ENCODE measurements at places on chromosomes 2 and 18.

GRCh38 chr18:77144046-77144445 is 11.5 kb upstream of the MBP start:
- H3K36me3 ChIP-seq: no peaks in the 10 kb centered on the region
- no peak overlapping the region for H3K4me3 ChIP-seq
- H3K4me1 ChIP-seq: no peaks in the 10 kb centered on the region
- no peaks in the 10 kb centered on the region for H3K27me3 ChIP-seq
- no peak overlapping the region for H3K27ac ChIP-seq

GRCh38 chr2:109373791-109374547 is 239.8 kb downstream of the SEPTIN10 start:
- DNase-seq: no peak
- peaks cover 31% of the 10 kb centered on the region for H3K36me3 ChIP-seq
- H3K27ac ChIP-seq: no peak overlapping the region
- H3K27me3 ChIP-seq: no peaks in the 10 kb centered on the region
- H3K4me1 ChIP-seq: peaks cover 10% of the 10 kb centered on the region
- H3K4me3 ChIP-seq: no peak overlapping the region

- H3K36me3 ChIP-seq: no peaks in the 10 kb centered on the region
- H3K27me3 ChIP-seq: no peaks in the 10 kb centered on the region
- no peak overlapping the region for H3K4me3 ChIP-seq
These were observed 487.4 kb downstream of the ADCYAP1 start for GRCh38 chr18:1392046-1392445.

DNA sequence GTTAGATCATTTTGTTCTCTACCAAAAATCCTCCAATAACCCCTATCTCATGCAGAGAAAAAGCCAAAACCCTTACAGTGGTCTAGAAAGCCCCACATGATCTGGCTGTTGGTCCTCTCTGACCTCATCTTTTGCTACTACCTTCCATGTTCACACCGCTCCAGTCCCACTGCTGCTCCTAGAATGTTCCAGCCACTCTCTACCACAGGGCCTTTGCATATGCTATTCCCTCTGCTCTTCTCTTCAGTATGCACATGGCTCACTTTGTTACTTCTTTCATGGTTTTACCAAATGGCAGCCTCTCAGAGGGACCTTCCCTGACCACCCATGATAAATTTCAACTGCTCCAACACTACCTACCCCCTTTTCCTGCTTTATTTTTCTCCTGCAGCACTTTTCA is 193.5 kb upstream of the CCDC150 start:
- no peak for DNase-seq
- H3K27me3 ChIP-seq: no peaks in the 10 kb centered on the region
- H3K4me1 ChIP-seq: no peaks in the 10 kb centered on the region

DNA sequence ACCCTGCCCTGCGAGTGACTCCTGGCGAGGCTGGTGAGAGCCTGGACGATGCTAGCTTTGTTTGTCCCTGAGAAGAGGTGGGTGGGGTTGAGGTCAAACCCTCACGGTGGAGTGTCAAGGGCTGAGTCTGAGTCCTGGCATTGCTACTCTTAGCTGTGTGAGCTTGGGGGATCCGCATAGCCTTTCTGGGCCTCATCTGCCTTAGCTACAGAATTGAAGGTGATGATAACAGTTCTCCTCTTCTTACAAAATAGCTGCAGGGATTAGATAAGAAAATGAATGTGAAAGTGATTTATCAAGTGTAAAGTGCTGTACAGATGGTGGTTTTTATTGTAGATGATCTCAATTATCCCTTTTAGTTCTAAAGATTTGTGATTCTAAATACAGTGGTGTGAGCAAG is 144.6 kb downstream of the LPIN1 start:
- H3K27ac ChIP-seq: no peak overlapping the region
- H3K36me3 ChIP-seq: no peaks in the 10 kb centered on the region
- no peak overlapping the region for H3K4me3 ChIP-seq
- H3K4me1 ChIP-seq: no peaks in the 10 kb centered on the region

- H3K36me3 ChIP-seq: no peaks in the 10 kb centered on the region
- no peak for DNase-seq
- H3K4me1 ChIP-seq: peaks cover 2% of the 10 kb centered on the region
- H3K27me3 ChIP-seq: peaks cover 15% of the 10 kb centered on the region
- H3K4me3 ChIP-seq: no peak overlapping the region
These were observed 107.7 kb downstream of the ACKR3 start for GRCh38 chr2:236677368-236677767.

GRCh38 chr18:11963991-11964484 is 17.3 kb upstream of the IMPA2 start:
- H3K4me3 ChIP-seq: no peak overlapping the region
- peak; percentile 79 for DNase-seq
- H3K4me1 ChIP-seq: peaks cover 11% of the 10 kb centered on the region
- peak overlapping the region; percentile 99 for H3K27ac ChIP-seq

DNA sequence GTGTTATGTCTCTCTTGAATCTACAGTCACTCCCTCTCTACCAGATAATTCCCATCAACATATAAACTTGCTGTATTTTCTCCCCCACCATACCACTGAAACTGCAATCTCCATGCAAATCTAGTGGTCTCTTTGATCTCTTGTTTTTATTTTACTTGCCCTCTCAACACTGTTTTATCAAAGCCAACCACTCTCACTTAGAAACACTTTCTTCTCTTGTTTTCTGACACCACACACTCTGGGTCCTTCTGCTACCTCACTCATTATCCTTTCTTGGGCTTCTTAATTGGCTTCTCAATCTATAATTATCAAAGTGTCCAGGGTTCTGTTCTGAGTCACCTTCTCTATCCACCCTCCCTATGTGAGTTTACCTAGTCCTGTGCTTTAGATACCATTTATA is 2.0 kb upstream of the MCFD2 start:
- H3K27ac ChIP-seq: no peak overlapping the region
- H3K27me3 ChIP-seq: no peaks in the 10 kb centered on the region
- H3K4me3 ChIP-seq: no peak overlapping the region
- peaks cover 9% of the 10 kb centered on the region for H3K4me1 ChIP-seq

GRCh38 chr2:85436836-85437487 is 18.4 kb downstream of the SH2D6 start:
- no peaks in the 10 kb centered on the region for H3K36me3 ChIP-seq
- no peak overlapping the region for H3K4me3 ChIP-seq
- peaks cover 29% of the 10 kb centered on the region for H3K4me1 ChIP-seq
- peak overlapping the region; percentile 77 for H3K27ac ChIP-seq
- no peak for DNase-seq

- H3K27ac ChIP-seq: no peak overlapping the region
- no peaks in the 10 kb centered on the region for H3K36me3 ChIP-seq
- H3K27me3 ChIP-seq: no peaks in the 10 kb centered on the region
- H3K4me1 ChIP-seq: peaks cover 7% of the 10 kb centered on the region
These were observed 64.2 kb downstream of the VRK2 start for GRCh38 chr2:58110765-58111164.

DNA sequence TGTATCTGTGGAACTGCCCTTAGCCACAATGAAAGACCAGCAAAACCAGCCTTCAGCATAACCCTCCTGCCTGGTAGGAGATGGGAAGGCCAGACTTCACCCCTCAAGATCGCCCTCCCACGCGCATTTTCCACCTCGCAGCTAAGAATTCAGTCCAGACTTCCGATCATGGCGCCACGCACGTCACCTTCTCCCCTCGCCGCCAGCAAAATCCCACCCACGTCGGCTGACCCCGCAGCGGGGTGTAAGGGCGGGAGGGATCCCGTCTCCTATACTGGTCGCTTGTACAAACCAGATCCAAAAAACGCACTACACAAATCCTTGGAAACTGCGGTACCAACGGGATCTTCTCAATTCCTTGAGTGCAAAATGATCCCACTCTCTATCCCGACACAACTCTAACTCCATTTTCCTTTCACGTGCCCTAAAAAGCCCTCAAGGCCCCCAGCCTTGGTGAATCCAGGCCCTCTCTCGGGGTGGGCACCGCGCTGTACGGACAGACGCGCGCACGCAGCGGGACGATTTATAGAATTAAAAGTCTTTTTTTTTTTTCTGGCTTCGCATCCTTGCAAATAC is 1.0 kb upstream of the BMPR2 start:
- H3K4me3 ChIP-seq: peak overlapping the region; percentile 63
- no peaks in the 10 kb centered on the region for H3K36me3 ChIP-seq
- DNase-seq: peak; percentile 78
- peak overlapping the region; percentile 95 for H3K27ac ChIP-seq

GRCh38 chr2:232287316-232287715 is 91.2 kb upstream of the ALPP start:
- no peak overlapping the region for H3K4me3 ChIP-seq
- no peaks in the 10 kb centered on the region for H3K36me3 ChIP-seq
- H3K27me3 ChIP-seq: no peaks in the 10 kb centered on the region
- DNase-seq: no peak
- H3K27ac ChIP-seq: no peak overlapping the region
- H3K4me1 ChIP-seq: peaks cover 1% of the 10 kb centered on the region

DNA sequence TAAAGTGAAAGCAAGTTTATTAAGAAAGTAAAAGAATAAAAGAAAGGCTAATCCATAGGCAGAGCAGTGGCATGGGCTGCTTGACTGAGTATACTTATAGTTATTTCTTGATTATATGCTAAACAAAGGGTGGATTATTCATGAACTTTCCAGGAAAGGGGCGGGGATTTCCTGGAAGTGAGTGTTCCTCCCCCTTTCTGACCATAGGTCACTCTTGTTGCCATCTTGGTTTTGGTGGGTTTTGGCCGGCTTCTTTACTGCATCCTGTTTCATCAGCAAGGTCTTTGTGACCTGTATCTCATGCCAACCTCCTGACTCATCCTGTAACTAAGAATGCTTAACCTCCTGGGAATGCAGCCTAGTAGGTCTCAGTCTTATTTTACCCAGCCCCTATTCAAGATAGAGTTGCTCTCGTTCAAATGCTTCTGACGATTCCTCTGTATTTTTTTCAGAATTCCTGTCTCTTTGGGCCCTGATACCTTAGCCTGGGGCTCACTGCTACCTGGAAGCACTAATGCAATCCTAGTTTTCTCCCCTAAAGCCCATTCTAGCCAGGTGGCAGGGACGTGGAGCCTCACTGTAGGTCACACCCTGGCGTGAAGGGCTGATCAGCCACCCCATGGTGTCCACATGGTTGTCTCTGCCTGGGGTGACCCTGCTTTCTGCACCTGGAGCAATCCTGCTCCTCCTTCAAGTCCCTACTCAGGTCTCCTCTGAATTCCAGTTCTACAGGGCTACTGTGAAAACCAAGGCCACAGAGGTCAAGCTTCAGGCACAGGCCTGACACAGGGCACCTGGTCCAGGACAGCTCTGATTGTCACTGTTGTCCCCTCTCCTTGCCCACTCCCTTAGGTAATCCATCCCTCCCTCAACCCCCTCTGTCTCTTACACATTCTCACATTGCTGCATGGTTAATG is 6.0 kb upstream of the SLC35F6 start:
- peak overlapping the region; percentile 98 for H3K27ac ChIP-seq
- peak; percentile 99 for DNase-seq
- H3K4me3 ChIP-seq: no peak overlapping the region
- H3K36me3 ChIP-seq: no peaks in the 10 kb centered on the region
- peaks cover 15% of the 10 kb centered on the region for H3K4me1 ChIP-seq

DNA sequence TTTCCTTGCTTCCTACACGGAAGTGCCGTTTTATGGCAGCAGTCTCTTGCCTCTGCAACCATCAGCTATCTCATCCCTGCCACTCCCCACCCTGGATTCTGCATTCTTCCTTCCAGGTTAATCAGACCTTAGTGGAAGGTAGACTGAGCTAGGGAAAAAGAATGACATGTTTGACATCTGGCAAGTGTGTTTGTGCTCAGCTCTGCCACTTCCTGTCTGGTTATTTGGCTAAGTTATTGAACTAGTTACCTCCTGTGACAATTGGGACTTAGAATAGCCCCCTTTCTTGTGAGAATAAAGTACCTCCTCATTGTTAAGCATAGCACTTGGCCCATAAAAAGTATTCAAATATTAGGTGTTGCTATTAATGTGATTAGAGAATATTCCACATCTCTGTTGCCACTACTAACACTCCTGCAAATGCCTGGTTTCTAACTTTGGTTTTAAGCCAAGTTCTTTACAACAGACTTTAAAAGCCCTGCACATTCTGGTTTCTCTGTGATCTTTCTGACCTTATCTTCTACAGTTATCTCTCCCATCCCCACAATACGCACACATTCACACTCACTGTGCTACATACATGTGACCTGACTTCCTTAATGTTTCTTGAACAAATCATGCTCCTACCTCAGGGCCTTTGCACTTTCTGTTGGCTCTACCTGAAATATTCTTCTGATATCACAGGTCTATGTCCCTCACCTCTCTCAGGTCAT is 10.8 kb upstream of the MAPRE2 start:
- H3K4me1 ChIP-seq: peaks cover 9% of the 10 kb centered on the region
- H3K27ac ChIP-seq: no peak overlapping the region
- H3K4me3 ChIP-seq: no peak overlapping the region
- DNase-seq: no peak
- no peaks in the 10 kb centered on the region for H3K36me3 ChIP-seq
- no peaks in the 10 kb centered on the region for H3K27me3 ChIP-seq

DNA sequence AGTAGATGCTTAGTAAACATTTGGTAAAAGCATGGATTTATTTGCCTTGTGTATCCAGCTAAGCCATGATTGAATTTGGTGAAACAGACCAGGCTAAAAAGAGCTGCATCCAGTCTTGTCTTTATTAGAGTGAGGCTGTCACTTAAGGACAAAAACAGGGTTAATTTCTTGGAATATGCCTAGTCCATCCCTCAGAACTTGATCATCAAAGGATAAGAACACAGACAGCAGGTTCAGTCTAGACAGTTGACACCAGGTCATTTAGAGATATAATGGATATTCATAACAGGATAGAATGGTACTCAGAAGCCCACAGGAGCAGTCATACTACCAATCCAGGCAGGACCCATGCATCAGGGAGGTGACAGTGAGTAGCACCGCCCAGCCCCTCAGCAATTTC is 434.9 kb upstream of the ST6GAL2 start:
- no peaks in the 10 kb centered on the region for H3K36me3 ChIP-seq
- H3K27ac ChIP-seq: no peak overlapping the region
- no peak overlapping the region for H3K4me3 ChIP-seq
- no peak for DNase-seq

- H3K36me3 ChIP-seq: no peaks in the 10 kb centered on the region
- DNase-seq: no peak
- H3K4me1 ChIP-seq: no peaks in the 10 kb centered on the region
- peaks cover 31% of the 10 kb centered on the region for H3K27me3 ChIP-seq
- H3K27ac ChIP-seq: no peak overlapping the region
These were observed 92.6 kb upstream of the MGAT4A start for GRCh38 chr2:98823196-98824170.

- H3K27ac ChIP-seq: no peak overlapping the region
- no peaks in the 10 kb centered on the region for H3K27me3 ChIP-seq
- peaks cover 18% of the 10 kb centered on the region for H3K36me3 ChIP-seq
- no peak overlapping the region for H3K4me3 ChIP-seq
- H3K4me1 ChIP-seq: no peaks in the 10 kb centered on the region
These were observed 23.5 kb upstream of the RPL37A start for GRCh38 chr2:216474925-216475670.

- H3K27me3 ChIP-seq: no peaks in the 10 kb centered on the region
- H3K27ac ChIP-seq: no peak overlapping the region
- DNase-seq: no peak
These were observed 123.8 kb downstream of the MYO1B start for GRCh38 chr2:191369034-191369433.
